ENCODE measurements at places on chromosomes 6 and 20.

DNA sequence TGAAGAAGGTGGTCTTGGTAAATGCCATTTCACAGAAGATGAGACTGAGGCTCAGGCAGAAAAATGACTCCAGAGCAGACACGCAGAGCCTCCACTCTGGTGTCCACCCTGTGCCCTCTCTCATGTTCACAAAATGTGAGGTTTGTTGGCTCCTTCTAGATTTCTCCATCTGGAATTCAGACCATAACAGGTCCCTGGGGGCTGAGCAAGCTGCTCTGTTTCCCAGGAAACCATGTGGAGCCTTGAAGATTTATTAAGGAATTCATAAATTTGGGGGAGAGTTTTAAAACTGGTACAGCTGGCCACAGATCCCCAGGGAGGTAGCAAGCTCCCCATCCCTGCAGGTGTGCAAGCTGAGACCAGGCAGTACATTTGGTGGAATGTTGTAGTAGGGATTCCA, 38.8 kb upstream of the SIRPA start:
- no peak for DNase-seq

- DNase-seq = no peak
These were observed 70.6 kb upstream of the CCN2 start for GRCh38 chr6:132021552-132022375.

DNA sequence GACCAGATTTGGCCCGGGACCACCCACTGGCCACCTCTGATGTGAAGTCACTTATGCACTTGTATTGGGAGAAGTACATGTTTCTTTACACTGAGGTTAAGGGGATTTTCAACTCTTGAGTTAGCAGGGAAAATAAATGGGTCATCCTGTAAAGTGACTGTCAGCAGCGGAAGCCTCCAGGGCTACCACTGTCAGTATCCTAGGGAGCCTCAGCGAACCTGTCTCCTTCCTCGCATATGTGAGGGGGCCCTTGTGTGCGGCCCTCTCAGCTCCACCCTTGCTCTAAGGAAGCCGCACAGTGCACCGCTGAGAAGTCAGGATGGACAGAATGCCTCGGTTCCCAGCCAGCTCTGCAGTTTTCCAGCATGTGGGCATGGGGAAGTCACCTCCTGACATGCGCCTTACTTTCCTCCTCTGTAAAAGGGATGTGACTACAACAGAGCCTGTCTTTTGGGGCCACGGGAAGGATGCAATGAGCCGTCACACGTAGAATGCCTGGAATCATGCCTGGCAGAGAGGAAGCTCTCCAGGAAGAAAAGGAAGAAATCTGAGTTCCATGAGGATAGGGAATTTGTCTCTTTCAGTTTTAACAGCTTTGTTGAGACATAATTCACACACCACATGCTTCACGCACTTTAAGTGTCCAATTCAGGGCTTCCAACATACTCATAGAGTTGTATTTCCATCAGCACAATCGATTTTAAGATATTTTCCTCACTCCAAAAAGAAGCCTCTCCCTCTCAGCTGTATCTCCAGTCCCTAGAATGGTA, 115.4 kb downstream of the SYCP2 start:
- DNase-seq = no peak

DNA sequence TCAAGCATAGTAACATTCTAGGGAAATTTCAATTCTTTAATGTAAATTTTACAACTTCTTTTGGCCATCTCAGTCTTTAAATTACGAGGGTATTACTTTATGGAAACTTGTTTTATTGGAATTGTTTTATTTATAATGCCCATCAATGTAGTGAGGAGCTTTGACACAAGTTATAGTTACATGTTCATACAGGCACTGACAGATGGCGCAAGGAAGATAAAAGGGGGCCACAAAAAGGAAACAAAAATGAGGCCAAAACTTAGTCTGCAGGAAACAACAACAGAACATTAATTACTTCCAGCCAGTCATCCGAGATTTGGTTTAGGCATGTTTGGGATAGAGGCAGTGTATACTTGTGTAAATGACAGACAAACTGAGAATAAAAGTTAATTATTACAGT, 18.3 kb downstream of the SESN1 start:
- no peak for DNase-seq

DNA sequence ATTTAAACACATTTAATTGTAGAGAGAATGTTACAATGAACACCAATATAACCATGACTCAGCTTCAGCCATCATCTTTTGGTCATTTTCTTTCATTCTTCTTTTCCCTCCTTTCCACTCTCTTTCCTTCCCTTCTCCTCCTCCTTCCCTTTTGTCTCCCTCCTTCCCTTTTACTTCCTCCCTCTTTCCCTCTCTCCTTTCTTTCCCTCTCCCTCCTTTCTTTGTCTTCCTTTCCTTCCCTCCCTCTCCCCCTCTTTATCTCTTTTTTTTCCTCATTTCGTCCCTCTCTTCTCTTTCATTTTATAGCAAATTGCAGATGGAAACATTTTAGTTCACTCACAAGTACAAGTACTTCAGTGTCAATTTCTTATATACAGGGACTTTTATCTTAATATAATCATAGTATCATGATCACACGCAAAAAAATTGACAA, 1.8 kb downstream of the ZKSCAN3 start:
- no peak for DNase-seq

GRCh38 chr20:24461848-24462247, 7.6 kb upstream of the SYNDIG1 start:
- DNase-seq = no peak

DNA sequence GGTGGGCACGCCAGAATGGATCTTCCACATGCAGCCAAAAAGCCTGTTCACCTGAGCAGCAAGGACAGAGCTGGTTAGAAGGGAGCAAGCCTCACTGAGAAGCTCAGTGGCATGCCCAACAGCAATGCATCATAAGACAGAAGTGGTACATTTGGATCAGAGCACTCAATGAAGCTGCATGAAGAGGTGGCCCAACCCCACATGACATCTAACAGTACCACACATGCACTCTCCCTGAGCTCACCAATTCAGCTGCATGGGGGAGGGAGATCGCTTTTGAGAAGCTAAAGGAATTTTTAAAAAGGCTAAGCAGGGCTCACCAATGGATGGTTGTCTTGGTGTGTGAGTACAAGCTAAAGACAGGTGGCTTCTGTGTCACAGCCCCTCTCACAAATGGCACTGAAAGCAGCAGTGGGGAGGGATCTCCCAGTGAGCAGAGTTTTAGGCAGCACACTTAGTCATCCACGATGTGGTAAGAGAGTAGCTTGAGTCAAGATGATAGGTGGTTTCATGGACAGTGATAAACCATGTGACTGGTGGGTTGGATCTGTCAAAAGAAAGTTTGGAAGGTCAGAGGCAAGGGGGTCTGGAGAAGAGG, 166.6 kb upstream of the TAB2 start:
- no peak for DNase-seq

- DNase-seq = no peak
These were observed 28.9 kb downstream of the INSM1 start for GRCh38 chr20:20396794-20397193.

GRCh38 chr6:108119769-108120141, 45.2 kb upstream of the OSTM1 start:
- DNase-seq = no peak
